Sigmoid colon (tissue), 7 donors: ENCODE measurements at places on chromosomes 6 and 20. TPM values are rescaled to one million over a fixed set of nuclear protein-coding genes. Genes with fewer than 3 reads are reported as not detected.

C6orf52 gene
- 1.3 TPM for polyA plus RNA-seq

CRIP3 gene
- polyA plus RNA-seq, result not detected

DNA sequence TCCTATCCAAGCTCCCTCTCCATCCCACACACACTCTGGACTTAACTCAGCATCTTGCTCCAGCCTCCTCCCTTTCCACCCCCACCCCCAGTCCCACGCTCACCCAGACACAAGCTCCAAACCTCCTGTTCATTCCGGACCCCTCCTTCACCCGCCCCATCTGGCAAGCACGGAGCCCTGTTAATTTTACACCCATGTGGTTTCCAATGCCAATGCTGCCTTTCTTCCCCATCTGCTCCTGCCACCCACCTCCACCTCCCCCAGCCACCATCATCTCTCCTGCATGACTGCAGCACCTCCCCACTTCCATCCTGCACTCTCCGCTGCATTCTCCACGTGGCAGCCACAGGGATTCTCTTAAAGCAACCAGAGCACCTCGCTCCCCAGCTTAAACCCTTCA, 9.9 kb upstream of the CDK5RAP1 start:
- no peaks in the 10 kb centered on the region for H3K27me3 ChIP-seq
- no peak overlapping the region for H3K27ac ChIP-seq
- no peak overlapping the region for H3K4me3 ChIP-seq
- no peak for DNase-seq
- H3K4me1 ChIP-seq, result peaks cover 8% of the 10 kb centered on the region
- H3K36me3 ChIP-seq, result peaks cover 28% of the 10 kb centered on the region

GRCh38 chr6:33088931-33089620, 13.3 kb downstream of the HLA-DPB1 start:
- no peak overlapping the region for H3K4me3 ChIP-seq
- H3K4me1 ChIP-seq, result no peaks in the 10 kb centered on the region
- peaks cover 35% of the 10 kb centered on the region for H3K36me3 ChIP-seq
- no peak for DNase-seq

DNA sequence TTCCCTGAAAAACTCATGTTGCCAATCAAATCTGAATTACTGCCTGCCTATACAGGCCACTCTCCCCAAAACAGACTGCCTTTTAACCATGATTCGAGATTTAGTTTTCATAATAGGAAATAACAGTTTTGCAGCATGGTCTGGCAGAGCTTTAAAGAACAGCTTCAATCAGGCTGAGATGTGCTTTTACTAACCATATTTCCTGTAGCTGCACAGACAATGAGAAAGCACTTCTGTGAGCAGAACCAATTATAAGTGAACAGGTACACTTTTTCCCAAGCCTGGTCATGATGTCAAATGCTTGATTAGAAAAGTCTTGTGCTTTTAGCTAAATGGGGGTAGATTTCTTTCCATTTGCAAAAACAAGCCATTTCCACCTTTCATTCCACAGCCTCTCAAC, 108.2 kb downstream of the THEMIS start:
- DNase-seq, result no peak
- H3K27me3 ChIP-seq, result no peaks in the 10 kb centered on the region
- H3K4me3 ChIP-seq, result no peak overlapping the region
- no peaks in the 10 kb centered on the region for H3K4me1 ChIP-seq
- no peak overlapping the region for H3K27ac ChIP-seq

DNA sequence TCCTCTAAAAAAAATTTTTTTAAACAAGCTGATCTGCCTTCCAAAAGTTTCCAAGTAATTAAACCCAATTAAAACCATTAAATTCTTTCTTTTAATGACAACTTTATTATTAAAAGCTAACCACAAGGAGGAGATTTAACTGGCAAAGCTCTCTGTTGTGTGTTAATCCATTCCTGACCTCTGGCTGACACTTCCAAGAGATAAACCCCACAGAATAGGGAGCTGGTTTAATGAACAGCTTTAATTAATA, 230.8 kb downstream of the EYA2 start:
- no peaks in the 10 kb centered on the region for H3K36me3 ChIP-seq
- peak overlapping the region; percentile 57 for H3K27ac ChIP-seq
- no peak for DNase-seq
- H3K27me3 ChIP-seq, result no peaks in the 10 kb centered on the region
- peaks cover 11% of the 10 kb centered on the region for H3K4me1 ChIP-seq

DNA sequence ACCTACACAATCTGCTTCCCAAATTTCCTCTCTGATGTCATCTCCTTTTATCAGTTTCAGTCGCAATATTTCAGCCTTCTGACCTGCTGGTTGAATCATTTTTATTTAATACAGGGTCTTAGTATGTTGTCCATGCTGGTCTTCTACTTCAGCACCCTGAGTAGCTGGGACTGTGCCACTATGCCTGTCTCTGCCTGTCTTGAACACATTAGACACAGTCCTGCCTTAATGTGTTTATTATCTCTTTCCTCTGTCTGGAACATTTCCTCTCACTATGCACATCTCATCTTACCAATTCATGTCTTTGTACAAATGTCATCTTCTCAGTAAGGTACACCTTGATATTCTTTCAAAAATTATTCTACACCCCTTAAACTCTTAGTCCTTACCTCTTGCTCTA, 106.5 kb downstream of the THEMIS start:
- DNase-seq, result no peak
- no peaks in the 10 kb centered on the region for H3K4me1 ChIP-seq
- no peaks in the 10 kb centered on the region for H3K36me3 ChIP-seq

GRCh38 chr6:10659699-10660348, 34.6 kb downstream of the C6orf52 start:
- DNase-seq, result no peak
- no peaks in the 10 kb centered on the region for H3K27me3 ChIP-seq
- peak overlapping the region; percentile 30 for H3K4me3 ChIP-seq
- H3K27ac ChIP-seq, result no peak overlapping the region
- no peaks in the 10 kb centered on the region for H3K4me1 ChIP-seq

DNA sequence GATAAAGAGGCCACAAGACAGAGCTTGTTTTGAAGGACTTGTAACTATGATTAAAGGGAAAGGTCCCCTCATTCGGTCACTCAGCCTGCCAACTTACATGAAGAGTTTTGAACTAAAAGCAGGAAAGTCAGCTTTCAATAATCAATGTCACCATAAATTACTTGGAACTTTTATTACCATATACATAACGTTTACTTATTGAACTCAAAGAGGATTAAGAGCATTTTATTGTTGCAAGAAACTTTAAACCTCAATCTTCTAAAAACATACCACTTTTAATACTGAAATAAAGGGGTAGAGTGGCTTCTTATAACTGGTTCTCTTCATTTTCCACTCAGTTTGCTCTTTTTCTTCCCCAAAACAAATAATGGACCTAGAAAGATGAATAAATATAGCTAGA, 65.1 kb downstream of the CNKSR3 start:
- no peaks in the 10 kb centered on the region for H3K36me3 ChIP-seq
- H3K27ac ChIP-seq, result no peak overlapping the region
- peaks cover 42% of the 10 kb centered on the region for H3K4me1 ChIP-seq
- no peaks in the 10 kb centered on the region for H3K27me3 ChIP-seq
- H3K4me3 ChIP-seq, result no peak overlapping the region
